Activated effector memory CD4-positive, alpha-beta T cell treated with anti-CD3 and anti-CD28 coated beads, Interleukin-2, amount 50 U/mL, for 16 hours (primary cell): ENCODE measurements at places on chromosomes 16 and 17.

DNA sequence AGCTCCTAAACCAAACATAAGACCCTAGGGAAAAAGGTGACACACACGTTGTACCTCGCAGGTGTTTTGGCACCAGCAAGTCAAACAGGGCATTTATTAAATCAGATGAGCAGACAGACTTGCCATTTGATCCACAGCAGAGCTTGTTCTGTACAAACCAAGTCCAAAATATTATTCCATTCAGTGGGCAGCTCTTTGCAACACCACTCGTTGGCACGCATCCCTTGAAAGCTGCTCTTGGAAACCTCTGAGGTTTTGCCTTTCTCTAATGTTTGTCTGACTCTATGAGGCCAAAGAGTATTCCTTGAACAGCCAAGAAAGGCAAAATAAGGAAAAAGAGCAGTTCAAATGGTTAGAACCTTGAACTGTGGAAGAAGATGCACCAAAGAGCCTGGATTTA, 12.7 kb downstream of the TMEM100 start:
- no peak for DNase-seq

GRCh38 chr17:4005296-4006164, 41.3 kb upstream of the ATP2A3 start:
- no peak for DNase-seq

- DNase-seq: no peak
Measured at GRCh38 chr16:54506214-54506580, 219.6 kb upstream of the IRX3 start.

DNA sequence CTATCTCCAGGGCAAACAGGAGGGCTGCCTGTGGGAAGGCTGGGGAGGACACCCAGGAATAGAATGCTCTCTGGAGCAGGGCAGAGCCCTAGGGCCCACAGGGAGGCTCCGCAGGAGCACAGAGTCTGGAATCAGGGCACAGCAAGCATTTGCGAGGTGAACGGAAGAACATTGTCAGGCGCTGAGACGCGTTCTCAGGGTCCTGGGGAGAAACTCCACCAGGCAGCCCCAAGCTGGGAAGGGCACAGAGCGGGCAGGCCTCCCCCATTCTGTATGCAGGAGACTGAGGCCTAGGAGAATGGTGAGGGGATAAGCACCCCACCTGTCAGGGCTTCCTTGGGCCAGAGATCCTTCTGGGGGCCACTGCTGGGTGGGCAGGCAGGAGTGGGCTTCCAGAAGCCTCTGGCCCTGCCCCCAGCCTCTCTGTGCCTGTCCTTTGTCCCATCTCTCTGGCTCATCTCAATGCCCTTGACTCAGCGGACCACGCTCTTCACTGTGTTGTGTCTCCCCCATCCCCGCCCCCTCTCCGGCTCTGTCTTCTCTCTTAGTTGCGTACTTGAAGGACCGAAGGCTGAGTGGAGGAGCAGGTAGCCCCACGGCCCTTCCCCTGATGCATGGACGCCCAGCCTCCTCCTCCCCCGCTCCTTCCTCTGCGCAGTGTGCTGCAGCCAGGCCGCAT, 5.1 kb upstream of the SETD6 start:
- peak; percentile 53 for DNase-seq

- peak; percentile 67 for DNase-seq
Measured at GRCh38 chr17:36728030-36728991, 126.9 kb downstream of the MRM1 start.

GRCh38 chr16:76081967-76082366, 195.2 kb upstream of the CNTNAP4 start:
- no peak for DNase-seq

- no peak for DNase-seq
Measured at GRCh38 chr17:60832151-60832585, 154.5 kb downstream of the BCAS3 start.

- DNase-seq: peak; percentile 74
Measured at GRCh38 chr16:1534021-1535020, 855 bp downstream of the TMEM204 start.

GRCh38 chr16:59684911-59685310, 950.8 kb upstream of the GOT2 start:
- no peak for DNase-seq

- DNase-seq: no peak
Measured at GRCh38 chr16:56888806-56889205, 23.8 kb downstream of the SLC12A3 start.

- DNase-seq: no peak
Measured at GRCh38 chr17:1555651-1556471, 6.7 kb downstream of the PITPNA start.

DNA sequence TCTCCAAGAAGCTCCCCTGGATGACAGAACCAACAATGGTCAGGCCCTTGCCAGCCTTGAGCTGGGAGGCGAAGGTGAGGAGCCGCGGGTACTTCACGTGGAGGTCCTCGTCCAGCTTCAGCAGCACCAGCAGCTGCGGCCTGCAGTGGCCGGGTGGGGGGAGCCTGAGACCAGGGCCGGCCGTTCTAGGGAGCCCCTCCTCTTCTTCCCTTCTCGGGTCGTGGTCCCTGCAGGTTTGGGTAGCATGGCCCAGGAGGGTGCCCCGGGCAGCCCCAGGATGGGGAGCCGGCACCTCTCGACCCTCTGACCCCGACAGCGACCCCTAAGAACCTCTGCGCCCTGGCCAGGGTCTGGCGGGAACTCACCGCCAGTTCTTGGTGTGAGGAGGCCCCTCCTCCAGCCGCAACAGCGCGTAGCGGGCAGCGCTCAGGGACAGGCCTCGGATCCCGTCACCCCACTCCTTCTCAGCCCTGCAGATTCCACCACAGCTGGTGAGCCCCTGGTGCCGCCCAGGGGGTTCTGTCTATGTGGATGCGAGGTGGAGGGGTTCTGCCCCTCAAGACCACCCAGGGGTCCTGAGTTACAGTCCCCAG, 3.1 kb upstream of the LCAT start:
- no peak for DNase-seq

- no peak for DNase-seq
Measured at GRCh38 chr16:71440669-71441347, 1.0 kb downstream of the TLE7 start.

DNA sequence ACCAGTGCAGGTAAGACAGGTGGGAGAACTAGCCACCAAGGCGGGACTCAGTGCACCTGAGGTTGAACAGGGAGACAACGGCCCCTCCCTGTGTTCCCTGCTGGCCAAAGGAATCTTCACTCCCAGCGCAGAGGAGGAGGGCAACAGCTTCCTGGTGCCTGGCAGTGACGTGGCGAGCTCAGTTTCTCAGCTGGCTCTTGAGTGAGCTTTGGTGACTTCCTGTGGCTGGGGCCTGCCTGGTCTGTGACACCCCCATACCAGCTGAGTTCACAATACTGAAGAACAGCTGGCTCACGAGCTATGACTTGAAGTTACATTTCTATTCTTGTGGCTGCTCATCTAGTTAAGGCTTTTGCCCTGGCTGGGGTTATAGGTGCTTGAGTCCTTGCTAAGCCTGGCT, 26.1 kb downstream of the WNT9B start:
- no peak for DNase-seq

DNA sequence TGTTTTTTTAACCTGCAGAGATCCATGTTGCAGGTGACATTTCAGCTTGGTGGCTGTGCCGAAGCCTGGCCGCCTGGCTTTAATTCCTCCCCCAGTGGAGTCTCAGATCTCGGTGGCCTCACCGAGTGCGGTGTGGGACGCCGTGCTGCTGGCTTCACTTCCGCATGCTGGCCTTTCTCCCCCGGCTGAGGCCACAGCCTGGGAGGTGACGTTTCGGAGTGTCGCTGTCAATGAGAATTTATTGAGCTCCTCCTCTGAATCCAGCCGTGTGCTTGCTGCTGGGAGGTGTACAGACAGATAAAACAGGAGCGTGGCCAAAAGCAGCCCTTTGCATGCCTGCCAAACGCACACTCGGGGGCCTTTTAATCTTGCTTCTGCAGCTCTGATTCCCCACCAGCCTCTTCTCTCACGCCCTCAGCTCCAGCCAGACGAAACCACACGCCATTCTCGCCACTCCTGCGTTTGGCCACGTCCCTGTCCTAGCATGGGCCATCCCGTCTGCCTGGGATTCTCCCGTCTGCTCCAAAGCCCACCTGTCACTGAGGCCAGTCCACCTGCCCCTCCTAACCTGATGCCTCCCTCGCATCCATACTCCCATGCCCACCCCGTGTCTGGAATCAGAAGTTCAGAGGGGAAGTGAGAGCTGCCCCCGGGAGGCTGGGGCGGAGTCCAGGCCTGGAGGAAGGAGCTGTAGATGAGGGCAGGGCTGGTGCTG, 3.6 kb downstream of the GSE1 start:
- DNase-seq: no peak

DNA sequence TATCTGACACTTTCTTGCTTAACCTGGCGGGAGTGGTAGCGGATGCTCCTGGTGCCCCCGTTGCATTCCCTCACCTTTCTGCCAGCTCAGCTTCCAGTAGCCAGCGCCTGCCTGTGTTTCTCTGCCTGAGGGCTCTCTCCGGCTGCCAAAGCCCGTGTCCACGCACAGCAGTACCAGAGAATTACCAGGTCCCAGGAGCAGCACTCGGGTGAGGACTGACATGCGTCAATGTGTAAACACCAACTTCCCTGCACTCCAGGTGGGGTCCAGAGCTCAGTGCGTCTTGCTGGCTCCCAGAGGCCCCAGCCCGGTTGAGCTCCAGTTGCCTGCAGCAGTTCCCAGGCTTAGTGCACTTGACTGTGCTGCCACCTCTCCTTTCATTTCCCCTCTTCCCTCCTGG, 54.8 kb downstream of the CDH13 start:
- DNase-seq: no peak

- peak; percentile 61 for DNase-seq
Measured at GRCh38 chr17:39756380-39757079, 18.8 kb downstream of the GRB7 start.
